ENCODE measurements at places on chromosomes 5 and 9.

- DNase-seq = no peak
These were observed 13.8 kb upstream of the STC2 start for GRCh38 chr5:173341961-173342430.

DNA sequence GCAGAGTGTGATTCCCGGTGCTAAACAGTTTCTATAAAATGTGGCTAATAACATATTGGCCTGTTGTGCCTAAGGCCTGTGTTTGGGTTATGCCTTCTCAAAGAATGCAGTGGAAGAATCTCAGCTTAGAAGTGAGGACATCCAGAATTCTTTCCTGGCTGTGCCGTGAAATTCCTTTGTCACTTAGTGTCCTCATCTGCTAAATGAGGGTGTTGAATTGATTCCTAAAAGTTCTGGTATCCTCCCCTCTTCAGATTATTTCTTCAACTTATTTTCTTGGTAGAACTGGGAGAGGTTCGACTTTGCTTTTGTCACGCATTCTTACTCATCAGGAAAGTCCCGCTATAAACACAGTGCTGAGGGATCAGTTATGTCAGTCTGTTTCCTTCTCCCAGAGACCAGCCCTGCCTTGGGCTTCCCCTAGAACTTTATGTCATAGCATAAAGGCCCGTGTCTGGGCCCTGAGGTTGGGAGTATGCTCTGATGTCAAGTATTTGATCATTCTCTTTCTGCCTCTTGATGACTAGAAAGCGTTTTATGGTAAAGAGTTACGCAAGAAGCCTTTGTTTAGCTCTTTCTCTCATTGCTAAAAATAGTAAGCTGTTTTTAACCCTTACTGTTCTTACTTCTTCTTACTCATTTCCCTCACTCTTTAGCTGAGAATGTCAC is 29.5 kb downstream of the MTAP start:
- no peak for DNase-seq

DNA sequence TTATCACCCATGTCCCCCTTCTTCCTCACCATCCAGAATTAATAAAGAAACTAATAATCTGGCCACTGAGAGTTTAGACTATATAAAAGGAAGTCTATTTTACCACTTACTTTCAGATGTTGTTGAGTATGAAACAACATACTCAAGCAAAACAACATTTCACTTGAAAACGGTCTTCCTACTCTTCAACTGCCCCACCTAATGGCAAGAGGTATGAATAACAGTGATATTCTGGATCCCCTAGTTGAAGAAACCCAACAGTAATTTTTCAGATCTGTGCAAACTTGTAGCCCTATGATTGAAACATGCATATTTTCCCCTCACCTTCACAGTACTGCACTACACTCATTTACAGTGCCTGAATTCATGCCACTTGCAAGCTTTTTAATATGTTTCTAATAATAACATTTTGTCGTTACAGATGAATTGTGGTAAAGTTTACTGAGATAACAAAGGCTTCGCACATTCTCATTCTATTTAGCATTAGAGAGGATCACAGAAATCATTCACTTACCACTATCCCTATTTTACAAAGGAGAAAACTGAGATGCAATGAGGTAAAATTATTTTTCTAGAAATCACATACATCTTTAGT is 267.9 kb upstream of the PDE4D start:
- DNase-seq = no peak

DNA sequence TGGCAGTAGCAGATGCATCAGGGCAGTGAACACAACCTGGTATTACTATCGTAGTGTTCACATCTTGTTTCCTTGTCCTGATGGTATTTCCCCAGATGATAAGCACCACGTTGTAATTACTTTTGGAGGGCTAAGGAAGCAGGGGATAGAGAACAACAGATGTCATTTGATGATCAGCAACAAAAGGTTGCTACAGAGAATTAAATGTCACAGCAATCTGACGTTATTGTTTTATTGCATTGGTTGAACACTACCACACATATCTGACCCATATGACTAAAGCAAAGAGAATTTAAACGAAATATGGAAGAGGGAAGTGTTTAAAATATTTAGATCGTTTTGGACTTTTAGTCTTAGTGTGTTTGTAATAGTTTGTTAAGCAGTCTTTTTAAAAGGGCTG is 408.3 kb downstream of the SH3GL2 start:
- no peak for DNase-seq

GRCh38 chr9:79641070-79641469 is 69.3 kb downstream of the TLE4 start:
- DNase-seq = no peak

DNA sequence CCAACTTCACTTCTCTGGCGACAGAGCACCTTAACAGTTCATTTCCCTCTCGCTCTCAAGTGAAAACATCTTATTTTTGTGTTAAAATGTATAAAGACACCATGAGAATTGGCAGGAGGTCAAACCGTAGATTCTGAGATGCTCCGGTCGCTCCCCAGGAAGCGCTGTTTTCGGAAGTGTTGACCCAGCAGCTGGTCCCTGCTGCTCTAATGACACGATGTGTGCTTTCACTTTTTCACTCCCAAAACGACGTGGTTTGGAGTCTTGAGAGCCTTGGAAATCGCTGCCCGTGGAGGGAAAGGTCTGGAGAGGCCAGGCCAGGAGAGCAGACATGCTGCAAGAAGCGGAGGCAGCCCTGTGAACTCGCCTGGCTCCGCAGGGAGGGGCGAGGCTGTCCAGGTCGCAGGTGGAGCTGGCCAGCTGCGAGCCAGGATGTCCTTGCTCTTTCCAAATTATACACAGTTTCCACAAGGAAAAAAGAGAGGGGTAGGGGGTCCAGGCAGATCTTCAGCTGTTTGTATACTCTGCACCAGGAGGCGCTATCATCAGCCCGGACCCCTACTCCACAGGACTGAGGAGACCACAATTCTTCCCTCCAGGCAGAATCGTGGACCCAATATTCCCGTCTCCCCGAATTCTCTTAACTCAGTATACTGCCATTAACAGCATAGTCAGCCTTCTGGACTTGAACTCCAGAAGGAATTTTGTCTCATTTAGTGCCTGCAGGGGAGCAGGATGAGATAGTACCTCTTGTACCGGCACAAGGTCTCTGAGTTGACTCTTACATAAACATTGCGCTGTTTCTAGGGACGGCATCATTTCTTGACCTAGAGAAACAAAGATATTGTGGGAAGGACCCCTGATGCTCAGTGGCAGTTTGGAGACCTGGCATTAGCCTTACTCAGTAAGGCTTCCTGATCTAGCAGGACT is 248.6 kb upstream of the ANKRD55 start:
- DNase-seq = peak; percentile 39
